Cortex of kidney (tissue), 1 donor: ENCODE measurements at places on chromosomes 3 and 15.

DNA sequence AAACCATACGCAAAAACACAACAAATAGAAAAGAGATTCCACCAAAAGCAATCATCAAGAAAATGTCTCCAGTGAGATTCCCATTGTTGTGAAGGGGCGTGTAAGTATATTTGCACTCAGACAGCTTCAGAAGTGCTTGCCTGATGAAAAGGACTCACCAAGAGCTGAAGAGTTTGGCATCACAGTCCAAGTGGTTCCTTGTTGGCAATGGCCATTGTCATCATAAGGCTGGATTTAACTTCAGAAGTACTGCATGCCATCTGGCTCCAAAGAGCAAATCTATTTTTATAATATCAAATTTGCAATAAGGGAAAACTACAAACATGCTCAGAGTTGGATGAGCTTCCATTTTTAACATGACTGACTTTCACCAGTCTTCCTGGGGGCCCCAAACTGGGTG, 505.3 kb upstream of the NR2F2 start:
- DNase-seq, result no peak

DNA sequence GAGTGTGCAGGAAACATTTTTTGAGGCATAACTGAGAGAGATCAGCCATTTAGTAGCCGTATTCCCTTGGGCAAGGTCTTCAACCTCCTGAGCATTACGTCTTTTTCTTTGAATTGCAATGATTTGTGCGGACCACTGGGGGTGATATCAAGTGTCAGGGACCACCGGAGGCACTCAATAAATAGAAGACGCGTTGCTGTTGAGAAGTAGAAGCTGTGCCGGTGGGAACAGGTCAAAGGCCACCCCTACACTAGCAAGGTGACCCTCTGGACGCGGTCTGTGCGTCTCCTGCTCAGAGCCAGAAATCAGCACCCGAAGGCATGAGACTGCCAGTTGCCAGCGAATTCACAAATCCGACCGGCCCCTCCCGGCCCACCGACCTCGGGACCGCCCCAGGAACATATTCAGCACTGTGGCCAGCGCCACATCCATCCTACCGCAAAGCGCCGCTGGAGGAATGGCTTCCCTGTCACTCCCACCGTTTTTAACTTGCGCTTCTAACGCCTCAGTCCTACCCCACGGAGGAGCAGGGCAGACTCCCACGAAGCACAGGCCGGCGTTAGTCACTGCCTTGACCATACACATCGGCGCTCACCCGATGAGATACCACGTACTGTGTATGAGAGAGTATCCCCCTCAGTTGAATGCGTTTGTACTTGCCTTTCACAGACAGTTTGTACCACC, 1.4 kb upstream of the GHSR start:
- DNase-seq, result no peak

GRCh38 chr3:50862221-50862620, 187.5 kb downstream of the DOCK3 start:
- DNase-seq, result no peak

GRCh38 chr3:52385157-52385556, 59.7 kb downstream of the SEMA3G start:
- no peak for DNase-seq

DNA sequence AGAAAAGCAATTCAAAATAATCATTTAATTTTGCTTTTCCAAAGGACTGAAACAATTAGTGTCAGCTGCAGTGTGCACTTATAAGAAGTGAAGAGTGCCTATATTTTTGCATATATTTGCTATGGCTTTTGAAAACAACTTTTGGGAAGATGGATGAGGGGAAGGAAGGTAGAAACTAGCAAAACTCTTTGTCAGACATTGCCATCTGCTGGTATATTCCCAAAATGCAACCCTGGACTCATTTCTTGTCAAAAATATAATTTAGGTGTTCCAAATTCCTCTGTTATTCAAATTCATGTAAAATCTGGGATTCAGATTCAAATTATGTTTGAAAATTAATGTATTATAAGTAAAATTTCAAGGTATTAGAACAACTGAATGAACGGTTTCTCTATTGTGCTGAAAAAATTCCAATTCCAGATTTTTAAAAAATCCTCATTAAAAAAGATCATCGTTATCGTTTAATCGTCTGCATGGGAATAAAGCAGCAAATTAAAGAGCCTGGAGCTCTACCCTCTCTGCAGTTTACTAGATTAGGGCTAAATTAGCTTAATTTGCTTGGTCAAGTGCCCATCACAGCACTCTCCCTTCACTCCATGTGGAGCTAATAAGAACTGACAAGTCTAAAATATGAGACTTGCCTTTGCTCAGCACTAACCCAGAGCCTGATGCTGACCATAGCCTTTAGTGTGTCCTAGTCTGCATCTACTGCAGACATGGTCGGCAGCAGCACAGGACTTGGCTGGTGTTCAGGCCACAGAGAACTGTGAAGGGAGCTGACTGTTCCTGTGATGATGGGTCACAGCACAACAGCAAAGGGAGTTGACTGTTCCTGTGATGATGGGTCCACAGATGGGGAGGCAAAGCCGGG, 67.9 kb upstream of the MITF start:
- no peak for DNase-seq

GRCh38 chr3:177934001-177934891, 602.0 kb upstream of the KCNMB2 start:
- DNase-seq, result no peak
